Suprapubic skin (tissue), 4 donors: ENCODE measurements at places on chromosomes 2 and 18.

- no peaks in the 10 kb centered on the region for H3K27me3 ChIP-seq
- no peak for DNase-seq
- no peaks in the 10 kb centered on the region for H3K36me3 ChIP-seq
These were observed 100.3 kb downstream of the GREB1L start for GRCh38 chr18:21342372-21342771.

DNA sequence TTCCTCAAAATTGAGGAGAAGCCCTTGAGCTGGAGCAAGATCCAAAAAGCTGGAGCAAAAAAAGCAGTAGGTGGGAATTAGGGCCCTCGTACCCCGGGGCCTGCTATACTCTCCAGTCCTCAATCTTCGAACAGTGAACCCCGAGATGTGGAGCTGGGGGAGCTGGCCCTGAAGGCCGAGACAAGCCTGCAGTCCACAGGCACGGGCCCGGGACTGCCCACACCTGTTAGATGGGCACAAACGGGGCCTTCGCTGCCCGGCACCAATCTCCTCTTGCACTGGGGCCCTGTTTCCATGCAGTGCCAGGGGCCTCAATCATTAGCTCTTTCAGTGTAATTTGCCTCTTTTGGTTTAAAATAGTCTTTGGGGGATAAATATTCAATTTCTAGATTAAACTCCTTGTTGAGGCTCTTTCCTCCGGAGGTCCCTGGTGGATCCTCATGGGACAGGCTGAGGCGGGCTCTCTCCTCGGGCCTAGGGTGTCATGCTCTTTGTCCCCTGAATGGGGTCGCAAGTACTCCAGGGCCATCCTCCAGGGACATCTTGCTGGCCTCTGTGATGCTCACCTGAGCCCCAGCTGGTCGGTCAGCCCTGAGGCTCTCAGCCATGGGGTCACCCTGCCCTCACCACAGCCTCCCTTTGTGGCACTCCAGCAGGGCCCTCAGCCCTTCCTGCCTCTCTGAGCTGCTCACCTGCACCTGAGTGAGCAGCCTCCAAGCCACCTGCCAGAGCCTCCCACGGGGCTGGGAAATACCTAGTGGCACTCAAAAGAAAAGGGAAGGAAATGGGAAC is 223.6 kb downstream of the ALPK2 start:
- H3K27me3 ChIP-seq = no peaks in the 10 kb centered on the region
- no peak overlapping the region for H3K27ac ChIP-seq
- DNase-seq = no peak
- no peak overlapping the region for H3K4me3 ChIP-seq
- peaks cover 3% of the 10 kb centered on the region for H3K4me1 ChIP-seq

- no peaks in the 10 kb centered on the region for H3K27me3 ChIP-seq
- no peaks in the 10 kb centered on the region for H3K4me1 ChIP-seq
These were observed 280.6 kb downstream of the ZNF407 start for GRCh38 chr18:74878267-74878666.

DNA sequence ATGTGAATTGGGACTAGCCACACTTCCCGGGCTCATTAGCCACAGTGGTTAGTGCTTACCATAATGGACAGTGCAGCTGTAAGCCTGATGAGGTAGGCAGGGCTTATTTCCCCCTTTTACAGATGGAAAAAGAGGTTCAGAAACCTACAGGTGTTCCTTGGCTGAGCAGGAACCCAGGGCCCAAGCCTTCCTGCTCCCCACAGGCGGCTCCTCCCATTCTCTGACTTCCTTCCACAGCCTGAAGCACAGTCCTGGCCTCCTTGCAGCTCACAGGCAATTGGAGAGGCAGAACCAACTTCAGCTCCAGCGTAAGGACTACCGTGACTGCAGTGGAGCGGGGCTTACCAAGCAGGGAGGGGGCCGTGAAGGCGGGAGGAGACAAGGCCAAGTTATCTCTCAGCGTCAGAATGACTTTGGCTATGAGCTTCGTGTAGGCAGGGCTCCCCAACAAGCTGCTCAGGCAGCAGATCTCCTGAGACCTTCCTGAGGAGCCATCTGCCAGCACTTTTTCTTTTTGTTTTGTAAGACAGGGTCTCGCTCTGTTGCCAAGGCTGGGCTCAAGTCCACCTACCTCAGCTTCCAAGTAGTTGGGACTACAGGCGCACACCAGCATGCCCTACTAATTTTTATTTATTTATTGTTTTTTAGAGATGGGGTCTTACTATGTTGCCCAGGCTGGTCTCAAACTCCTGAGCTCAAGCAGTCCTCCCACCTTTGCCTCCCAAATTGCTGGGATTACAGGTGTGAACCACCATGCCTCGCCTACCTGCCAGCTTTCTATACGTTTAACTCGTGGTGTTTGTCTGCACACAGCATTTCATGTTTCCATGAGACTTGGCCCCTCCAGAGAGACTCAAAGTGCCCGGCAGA is 34.2 kb upstream of the NT5DC4 start:
- no peak overlapping the region for H3K27ac ChIP-seq
- peak; percentile 55 for DNase-seq
- H3K36me3 ChIP-seq = no peaks in the 10 kb centered on the region
- H3K4me3 ChIP-seq = no peak overlapping the region
- H3K4me1 ChIP-seq = peaks cover 15% of the 10 kb centered on the region

DNA sequence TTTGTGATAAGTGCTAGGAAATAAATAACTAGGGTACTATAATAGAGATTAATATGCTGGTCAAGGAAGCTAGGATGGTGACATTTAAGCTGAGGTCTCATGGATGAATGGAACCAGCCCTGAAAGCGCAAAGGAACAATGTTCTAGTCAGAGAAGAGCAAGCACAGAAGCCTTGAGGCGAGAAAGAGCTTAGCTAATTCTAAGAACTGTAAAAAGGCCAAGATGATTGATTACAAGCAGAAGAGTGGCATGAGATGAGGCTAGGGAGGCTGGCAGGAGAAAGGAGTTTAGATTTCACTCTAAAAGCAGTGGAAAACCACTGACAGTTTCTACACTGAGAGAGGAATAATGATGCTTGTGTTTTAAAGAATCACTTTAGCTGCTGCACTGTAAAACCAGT is 3.4 kb upstream of the YIPF4 start:
- no peak overlapping the region for H3K4me3 ChIP-seq
- DNase-seq = no peak
- no peaks in the 10 kb centered on the region for H3K36me3 ChIP-seq
- peaks cover 13% of the 10 kb centered on the region for H3K4me1 ChIP-seq

DNA sequence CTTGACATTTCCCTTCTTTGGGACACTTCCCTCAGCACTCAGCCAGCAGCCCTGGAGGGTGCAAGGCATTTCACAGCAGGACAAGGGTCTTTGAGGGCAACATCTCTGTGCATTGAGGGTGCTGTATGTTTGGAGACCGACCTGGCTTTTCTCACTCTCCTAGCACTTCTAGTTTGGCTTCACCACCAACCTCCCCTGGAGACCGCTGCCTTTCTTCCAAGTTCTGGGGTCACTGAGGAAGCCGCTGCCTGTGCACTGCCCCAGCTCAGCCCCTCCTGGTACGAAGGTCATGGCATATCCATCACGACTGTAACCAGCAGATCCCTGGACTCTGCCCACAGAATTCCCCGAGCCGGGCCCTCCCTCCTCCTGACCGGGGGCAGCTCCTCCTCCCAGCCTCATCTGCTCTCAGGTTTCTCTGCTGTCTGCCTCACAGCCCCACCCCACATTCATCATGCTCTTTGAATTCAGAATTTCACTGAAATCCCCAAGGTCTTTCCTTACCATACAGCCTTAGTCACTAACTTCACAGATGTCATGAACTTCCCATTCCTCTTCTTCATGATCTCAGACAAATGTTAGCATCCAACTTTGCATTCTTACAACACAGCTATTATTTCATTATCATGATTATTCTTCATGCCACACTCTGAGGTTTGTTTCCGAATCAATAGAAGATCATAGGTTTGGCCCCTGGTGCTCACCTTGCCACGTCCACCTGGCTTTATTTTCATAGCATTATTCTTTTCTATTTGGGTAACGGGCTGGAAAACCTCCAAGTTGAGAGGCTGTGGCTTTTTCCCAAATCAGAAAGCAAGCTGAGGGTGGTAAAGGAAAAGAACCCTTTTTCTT is 113.0 kb upstream of the COPS8 start:
- DNase-seq = peak; percentile 86
- peaks cover 17% of the 10 kb centered on the region for H3K4me1 ChIP-seq
- H3K4me3 ChIP-seq = no peak overlapping the region
- H3K36me3 ChIP-seq = no peaks in the 10 kb centered on the region

- no peak overlapping the region for H3K4me3 ChIP-seq
- H3K4me1 ChIP-seq = peaks cover 93% of the 10 kb centered on the region
- peak overlapping the region; percentile 5 for H3K27ac ChIP-seq
- no peak for DNase-seq
These were observed 7.8 kb downstream of the NFE2L2 start for GRCh38 chr2:177256695-177257094.

GRCh38 chr2:105254531-105255210 is 13.1 kb downstream of the GPR45 start:
- DNase-seq = no peak
- no peaks in the 10 kb centered on the region for H3K4me1 ChIP-seq
- no peaks in the 10 kb centered on the region for H3K27me3 ChIP-seq
- no peak overlapping the region for H3K4me3 ChIP-seq
- H3K27ac ChIP-seq = no peak overlapping the region

DNA sequence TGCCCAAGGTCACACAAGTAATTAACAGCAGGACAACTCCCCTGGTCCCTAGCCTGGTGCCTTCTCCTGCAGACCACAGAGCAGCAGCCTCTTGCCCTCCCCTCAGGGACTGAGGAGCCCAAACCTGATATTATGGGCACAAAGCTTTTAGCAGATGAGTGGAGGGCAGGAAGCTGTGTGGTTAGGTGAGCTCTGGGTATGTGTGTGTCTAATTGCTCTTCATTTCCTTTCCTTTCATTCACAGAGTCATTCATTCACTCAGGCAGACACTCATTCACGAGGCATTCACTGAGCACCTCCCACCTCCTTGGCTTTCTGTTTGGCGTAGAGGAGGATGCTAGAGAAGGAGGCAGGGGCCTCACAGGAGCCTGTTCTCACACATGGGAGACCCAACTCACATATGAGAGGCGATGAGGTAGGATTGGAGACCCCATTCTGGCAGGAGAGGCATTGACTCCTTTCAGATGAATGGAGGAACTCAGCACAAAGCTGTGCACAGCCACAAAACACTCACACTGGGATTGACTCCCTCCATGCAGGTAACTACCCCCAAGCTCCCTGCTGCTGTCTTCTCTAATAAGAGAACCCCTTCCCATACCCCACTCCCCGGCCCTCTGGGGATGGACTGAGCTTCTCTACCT is 306.8 kb upstream of the SKOR2 start:
- DNase-seq = peak; percentile 34
- peaks cover 9% of the 10 kb centered on the region for H3K27me3 ChIP-seq
- H3K4me3 ChIP-seq = no peak overlapping the region
- no peaks in the 10 kb centered on the region for H3K4me1 ChIP-seq
- no peak overlapping the region for H3K27ac ChIP-seq

DNA sequence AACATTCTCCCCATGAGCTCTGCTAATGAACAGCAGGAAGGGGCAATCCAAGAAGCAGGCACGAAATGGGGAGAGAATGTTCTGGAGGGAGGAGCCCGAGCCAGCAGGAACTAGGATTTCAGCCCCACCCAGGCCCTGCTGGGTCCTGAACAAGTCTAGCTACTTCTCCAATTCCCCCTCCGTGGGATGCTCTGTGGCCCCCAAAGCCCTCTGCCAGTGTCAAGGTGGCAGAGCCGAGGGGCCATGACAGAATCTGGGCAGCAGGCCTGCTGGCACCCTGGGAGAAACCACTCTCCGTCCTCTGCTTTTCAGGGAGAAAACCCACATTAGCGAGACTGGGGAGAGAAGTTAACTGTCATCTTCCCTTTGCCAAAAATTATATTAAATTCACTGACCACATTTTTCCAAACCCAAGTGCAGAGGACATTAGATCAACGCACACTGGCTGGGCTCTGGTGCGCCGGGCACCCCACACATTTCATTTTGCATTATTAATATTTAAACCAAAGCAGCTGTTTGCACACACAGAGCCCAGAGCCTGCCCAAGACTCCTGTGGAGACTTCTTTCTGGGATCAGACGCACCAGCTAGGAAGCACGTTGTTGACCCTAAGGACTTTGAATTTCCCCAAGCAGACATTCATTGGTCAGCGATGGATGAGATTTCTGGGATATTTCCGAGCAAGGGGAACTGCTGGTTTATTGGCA is 80.2 kb upstream of the PKDCC start:
- H3K4me3 ChIP-seq = no peak overlapping the region
- no peaks in the 10 kb centered on the region for H3K36me3 ChIP-seq
- H3K4me1 ChIP-seq = peaks cover 54% of the 10 kb centered on the region
- no peak for DNase-seq
- H3K27me3 ChIP-seq = no peaks in the 10 kb centered on the region

DNA sequence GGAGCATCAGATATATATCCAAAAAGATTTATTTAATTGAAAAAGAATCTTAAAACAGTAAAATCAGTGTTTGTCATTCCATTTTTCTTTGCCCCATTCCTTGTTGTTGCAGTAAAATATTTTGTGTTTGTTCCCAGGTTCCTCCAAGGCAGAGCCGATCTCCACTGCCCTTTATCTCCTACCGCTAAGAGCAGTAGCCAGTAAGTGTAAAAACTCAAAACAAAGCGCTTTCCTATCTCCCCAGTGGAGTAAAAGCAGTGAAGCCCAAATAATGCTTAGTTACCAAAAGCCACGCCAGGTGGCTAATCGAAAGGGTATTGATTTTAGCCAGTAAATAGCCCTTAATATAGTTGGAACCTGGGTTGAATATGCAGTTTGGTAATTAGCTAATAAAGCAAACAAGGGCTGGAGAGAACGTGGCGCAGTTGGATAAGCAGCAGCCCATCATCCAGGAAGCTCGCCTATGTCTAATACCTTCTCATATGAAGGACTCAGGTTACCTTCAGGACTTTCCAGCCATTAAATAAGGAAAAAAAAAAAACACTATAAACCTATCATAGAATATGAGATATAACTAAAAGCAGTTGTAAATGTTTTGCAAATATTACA is 12.4 kb upstream of the GPD2 start:
- no peaks in the 10 kb centered on the region for H3K27me3 ChIP-seq
- H3K4me1 ChIP-seq = no peaks in the 10 kb centered on the region
- H3K27ac ChIP-seq = no peak overlapping the region
- DNase-seq = no peak
- no peak overlapping the region for H3K4me3 ChIP-seq
- H3K36me3 ChIP-seq = no peaks in the 10 kb centered on the region

- H3K36me3 ChIP-seq = no peaks in the 10 kb centered on the region
- H3K27me3 ChIP-seq = no peaks in the 10 kb centered on the region
- no peaks in the 10 kb centered on the region for H3K4me1 ChIP-seq
- H3K4me3 ChIP-seq = no peak overlapping the region
These were observed 311.9 kb upstream of the RAB6C start for GRCh38 chr2:129667577-129667976.

DNA sequence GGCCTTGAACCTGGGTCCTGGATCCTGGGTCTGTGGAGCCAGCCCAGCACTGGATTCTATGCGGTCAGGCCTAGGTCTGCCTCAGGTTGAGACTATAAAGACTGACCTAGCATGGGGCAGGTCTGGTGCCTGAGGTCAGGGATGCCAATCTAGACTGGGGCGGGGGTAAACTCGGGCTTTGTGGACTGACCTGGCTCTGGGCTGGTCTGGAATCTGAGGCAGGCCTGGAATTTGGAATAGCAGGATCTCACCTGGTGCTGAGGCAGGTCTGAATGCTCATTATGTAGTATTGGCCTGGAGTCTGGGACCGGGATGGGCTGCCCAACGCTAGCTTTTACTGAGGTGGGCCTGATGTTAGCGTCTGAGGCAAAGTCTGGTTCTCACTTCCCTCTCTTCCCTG is 256.0 kb downstream of the KIAA1328 start:
- H3K27ac ChIP-seq = no peak overlapping the region
- no peaks in the 10 kb centered on the region for H3K36me3 ChIP-seq
- no peaks in the 10 kb centered on the region for H3K27me3 ChIP-seq
- no peak for DNase-seq

GRCh38 chr2:240815761-240816583 is 4.0 kb downstream of the KIF1A start:
- H3K27ac ChIP-seq = no peak overlapping the region
- no peak overlapping the region for H3K4me3 ChIP-seq
- H3K36me3 ChIP-seq = no peaks in the 10 kb centered on the region
- DNase-seq = no peak
- peaks cover 24% of the 10 kb centered on the region for H3K4me1 ChIP-seq
